ENCODE measurements at places on chromosomes 5 and 9. TPM values are rescaled to one million over a fixed set of nuclear protein-coding genes. Genes with fewer than 3 reads are reported as not detected.

The PCDHB15 gene
- total RNA-seq: 8.7 TPM

The PCDH12 gene
- not detected for total RNA-seq

The TMC1 gene
- 0.31 TPM for total RNA-seq

The RBM22 gene
- 34.0 TPM for total RNA-seq

The SCGB3A1 gene
- 0.39 TPM for total RNA-seq

The GPR107 gene
- 33.2 TPM for total RNA-seq

The FOXI1 gene
- not detected for total RNA-seq

GRCh38 chr9:21777701-21778100 is 24.7 kb upstream of the MTAP start:
- DNase-seq: no peak

DNA sequence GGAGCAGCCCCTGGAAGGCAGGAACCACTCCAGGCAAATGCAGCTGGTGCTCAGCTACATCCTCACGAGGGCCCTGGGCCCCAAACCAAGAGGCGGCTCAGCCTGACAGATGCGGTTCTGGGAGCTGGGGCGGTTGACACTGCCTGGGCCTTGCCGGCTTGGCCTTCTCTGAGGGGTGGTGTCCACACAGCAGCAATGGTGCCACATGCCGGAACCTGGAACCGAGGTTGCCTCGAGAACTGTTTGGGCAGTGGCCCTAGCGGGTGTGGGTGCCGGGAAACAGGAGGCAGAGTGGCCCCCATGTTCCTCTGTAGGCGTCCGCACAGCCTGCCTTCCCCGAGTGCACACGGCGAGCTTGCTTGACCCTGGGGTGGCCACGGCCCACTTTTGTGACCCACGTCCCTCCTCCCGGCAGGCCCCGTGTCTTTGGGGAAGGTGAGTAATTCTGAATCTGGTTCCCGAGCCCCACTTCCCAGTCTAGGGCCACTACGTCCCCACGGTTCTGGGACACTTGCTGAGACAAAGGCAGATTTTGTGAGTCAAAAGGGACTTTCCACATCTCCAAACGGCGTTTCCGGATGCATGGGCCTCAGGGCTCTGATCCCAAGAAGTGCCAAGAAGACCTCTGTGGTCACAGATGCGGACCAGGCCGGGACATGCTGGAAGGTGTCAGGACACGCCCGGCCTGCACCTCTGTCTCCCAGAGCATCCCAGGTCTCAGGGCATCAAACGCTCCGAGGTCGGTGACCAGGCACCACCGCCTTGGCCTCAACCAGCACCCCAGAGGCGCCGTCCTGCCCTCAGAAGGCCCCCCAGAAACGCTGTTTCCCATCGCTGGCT is 27.7 kb upstream of the SLC12A7 start:
- DNase-seq: no peak

GRCh38 chr9:34876096-34876495 is 82.0 kb upstream of the PHF24 start:
- DNase-seq: no peak

GRCh38 chr9:133649194-133649593 is 13.0 kb downstream of the DBH start:
- DNase-seq: no peak

All from WTC11 (cell line).